ENCODE measurements at places on chromosomes 6 and 20. TPM values are rescaled to one million over a fixed set of nuclear protein-coding genes. Genes with fewer than 3 reads are reported as not detected.

The HSPA12B gene
- 33.7 TPM for total RNA-seq

The RSPH9 gene
- total RNA-seq, result 0.20 TPM

The SMPDL3A gene
- 19.6 TPM for total RNA-seq

The SLC32A1 gene
- not detected for total RNA-seq

DNA sequence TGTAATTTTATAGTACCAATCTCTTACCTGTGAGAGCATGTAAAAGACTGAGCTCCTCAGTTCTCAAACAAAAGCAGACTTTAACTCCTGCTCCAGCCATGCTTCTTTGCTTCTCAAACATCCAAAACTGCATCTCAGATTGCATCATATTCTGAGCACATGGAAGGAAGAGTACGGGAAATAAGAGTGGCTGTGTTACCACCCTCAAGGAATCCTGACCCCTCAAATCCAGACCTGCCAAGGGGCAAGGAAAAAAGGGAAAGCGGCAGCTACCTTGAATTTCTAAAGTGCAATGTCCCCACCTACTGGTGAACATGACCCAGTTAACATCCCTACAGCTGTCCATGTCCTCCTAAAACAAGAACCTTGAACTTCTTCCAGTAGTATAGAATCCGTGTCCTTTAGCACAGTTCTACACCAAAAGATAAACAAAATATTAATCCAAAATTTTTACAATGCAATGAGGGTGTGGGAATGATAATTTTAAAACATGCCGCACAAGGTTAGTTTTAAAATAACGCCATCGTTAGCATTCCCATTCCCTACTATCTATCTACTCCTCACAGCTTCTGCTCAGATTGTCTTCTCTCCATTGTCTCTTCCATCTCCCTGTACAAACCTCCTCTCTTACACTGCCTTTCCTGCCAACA is 34.1 kb upstream of the HLA-DQB1 start:
- no peak for DNase-seq
- no peak overlapping the region for H3K27ac ChIP-seq
- H3K4me1 ChIP-seq, result no peaks in the 10 kb centered on the region
- no peaks in the 10 kb centered on the region for H3K27me3 ChIP-seq
- no peaks in the 10 kb centered on the region for H3K36me3 ChIP-seq

DNA sequence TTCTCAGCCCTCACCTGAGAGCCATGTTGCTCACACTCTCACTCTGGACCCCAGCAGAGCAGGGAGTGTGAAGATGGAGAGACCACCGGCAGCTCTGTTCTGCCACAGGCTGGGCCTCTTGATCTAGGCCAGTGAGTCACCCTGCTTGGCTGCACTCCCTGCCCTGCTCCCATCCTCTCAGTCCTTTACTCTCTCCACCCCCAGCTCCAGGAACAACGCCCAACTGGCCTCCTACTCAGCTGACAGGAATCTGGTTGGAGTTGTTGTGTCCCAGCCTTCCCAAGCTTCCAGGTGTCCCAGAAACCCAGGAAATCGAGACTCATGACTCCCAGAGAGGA is at the start of gene PSORS1C1:
PSORS1C1 (plus strand) TSS at position 260 of the 338 bp plus-strand sequence. CDS start 14,833 bp downstream, outside the sequence.
- peak within 1 kb of the TSS; percentile 34 for H3K4me3 ChIP-seq
- H3K27me3 ChIP-seq, result no peaks in the 10 kb centered on the region
- peaks cover 19% of the 10 kb centered on the region for H3K4me1 ChIP-seq
- peak within 1 kb of the TSS; percentile 74 for H3K27ac ChIP-seq
- DNase-seq, result peak; percentile 88
- no peaks in the 10 kb centered on the region for H3K36me3 ChIP-seq

- no peaks in the 10 kb centered on the region for H3K4me1 ChIP-seq
- no peak for DNase-seq
- no peak overlapping the region for H3K27ac ChIP-seq
- no peak overlapping the region for H3K4me3 ChIP-seq
Measured at GRCh38 chr6:144549837-144550747, 265.0 kb downstream of the UTRN start.

GRCh38 chr6:36219081-36219480 is 22.5 kb downstream of the BRPF3 start:
- no peak for DNase-seq
- no peak overlapping the region for H3K27ac ChIP-seq
- peaks cover 99% of the 10 kb centered on the region for H3K36me3 ChIP-seq
- H3K4me3 ChIP-seq, result no peak overlapping the region
- H3K4me1 ChIP-seq, result no peaks in the 10 kb centered on the region

DNA sequence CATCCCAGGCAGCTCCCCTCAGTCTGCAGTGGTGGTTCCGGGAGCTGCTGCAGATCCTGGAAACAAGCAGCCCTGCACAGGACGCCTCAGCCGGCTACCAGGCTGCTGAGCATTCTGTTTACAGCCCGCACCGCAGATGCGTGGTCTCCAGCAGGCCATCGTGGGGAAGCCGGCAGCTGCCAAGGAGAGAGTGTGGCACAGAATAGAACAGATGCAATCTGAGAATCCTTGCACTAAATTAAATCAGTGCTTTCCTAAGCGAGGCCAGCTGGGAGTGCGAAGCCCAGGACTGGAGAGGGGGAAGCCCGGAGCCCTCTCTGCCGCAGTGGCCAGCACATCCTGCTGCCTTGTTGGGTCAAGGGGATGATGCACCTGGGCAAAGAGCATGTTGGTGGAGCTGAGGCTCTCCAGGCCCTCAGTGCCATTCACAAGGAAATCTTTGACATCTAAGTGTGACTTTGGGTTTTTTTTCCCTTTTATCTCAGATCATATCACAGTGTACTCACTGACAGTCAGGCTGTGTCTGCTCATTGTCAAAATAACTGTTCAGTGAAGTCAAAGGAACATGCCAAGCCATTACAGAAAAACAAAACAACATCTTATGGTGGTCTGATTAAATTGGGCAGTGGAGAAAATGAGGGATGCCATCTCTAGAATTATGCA is 118.1 kb downstream of the SYNDIG1 start:
- H3K4me1 ChIP-seq, result no peaks in the 10 kb centered on the region
- H3K4me3 ChIP-seq, result no peak overlapping the region
- no peak for DNase-seq
- H3K36me3 ChIP-seq, result no peaks in the 10 kb centered on the region

- H3K27ac ChIP-seq, result peak overlapping the region; percentile 58
- H3K4me1 ChIP-seq, result peaks cover 23% of the 10 kb centered on the region
- peak; percentile 77 for DNase-seq
- H3K27me3 ChIP-seq, result no peaks in the 10 kb centered on the region
- no peaks in the 10 kb centered on the region for H3K36me3 ChIP-seq
Measured at GRCh38 chr6:151325075-151326050, 66.0 kb downstream of the ZBTB2 start.

GRCh38 chr6:111031151-111031550 is 49.3 kb downstream of the RPF2 start:
- no peaks in the 10 kb centered on the region for H3K27me3 ChIP-seq
- H3K36me3 ChIP-seq, result peaks cover 9% of the 10 kb centered on the region
- no peak for DNase-seq
- H3K4me1 ChIP-seq, result no peaks in the 10 kb centered on the region

DNA sequence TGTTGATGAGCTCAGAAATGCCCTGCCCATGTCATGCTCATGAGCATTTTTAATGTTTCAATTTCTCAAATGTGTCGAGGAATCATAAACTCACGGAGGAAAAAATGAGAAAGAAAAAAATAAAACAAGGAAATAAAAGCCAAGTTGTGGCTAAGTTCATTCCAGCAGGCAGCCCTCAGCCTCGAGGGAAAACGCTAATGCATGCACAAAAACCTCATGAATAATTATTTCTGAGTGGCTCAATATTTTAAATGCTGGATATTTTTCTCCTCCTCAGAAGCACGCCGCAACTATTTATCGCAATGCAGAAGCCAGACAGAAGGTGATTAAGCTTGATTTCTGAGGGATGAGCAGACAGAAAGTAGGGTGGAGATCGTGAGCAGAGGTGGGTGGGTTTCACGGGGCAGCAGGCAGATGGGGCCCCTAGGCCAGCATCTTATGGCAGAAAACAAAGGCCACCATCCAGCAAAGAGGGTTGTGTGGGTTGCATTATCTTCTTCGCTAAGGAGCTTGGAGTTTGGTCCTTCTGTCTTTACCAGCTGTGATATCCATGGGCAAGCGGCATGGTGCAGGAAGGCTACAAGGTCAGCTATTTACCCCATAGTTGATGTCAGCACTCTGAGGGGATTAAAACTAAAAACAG is 151.5 kb upstream of the LRFN2 start:
- peaks cover 9% of the 10 kb centered on the region for H3K27me3 ChIP-seq
- H3K4me3 ChIP-seq, result no peak overlapping the region
- H3K4me1 ChIP-seq, result no peaks in the 10 kb centered on the region
- H3K27ac ChIP-seq, result no peak overlapping the region

DNA sequence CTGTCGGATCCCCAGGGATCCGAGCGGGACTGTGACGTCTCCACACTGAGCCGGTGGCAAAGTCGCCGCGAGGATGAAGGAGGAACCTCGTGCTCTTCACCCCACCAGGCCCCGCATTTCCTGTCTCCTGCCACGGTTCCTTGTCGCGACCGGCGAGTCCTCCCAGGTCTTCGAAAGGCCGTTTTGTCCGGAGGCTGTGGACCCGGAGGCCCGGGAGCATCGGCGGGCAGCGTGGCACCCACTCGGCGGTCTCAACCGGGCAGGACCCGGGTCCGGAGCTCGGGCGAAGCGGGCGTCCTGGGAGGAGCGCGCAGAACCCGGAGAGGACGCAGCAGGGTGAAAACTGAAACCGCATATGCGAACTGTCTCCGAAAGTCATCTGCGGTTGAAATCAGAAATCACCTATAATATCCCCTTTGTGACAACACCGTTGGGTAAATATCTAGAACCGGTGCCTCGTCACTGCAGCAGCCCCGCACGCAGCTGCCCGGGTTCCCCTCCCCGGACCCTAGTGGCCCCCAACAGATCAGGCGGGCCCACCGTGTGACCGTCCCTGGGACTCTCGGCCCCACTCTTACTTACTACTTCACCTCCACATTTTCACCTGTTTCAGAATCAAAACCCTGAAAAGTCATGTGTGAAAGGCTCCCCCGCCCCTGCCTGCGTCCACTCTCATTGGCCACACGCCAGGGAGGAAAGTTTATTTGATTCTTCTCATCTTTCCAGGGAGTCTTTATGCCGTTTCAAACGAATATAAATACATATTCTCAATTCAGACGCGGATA is 3.1 kb upstream of the ULBP2 start:
- DNase-seq, result no peak
- H3K4me3 ChIP-seq, result peak overlapping the region; percentile 53
- no peaks in the 10 kb centered on the region for H3K36me3 ChIP-seq
- peaks cover 23% of the 10 kb centered on the region for H3K4me1 ChIP-seq
- peaks cover 82% of the 10 kb centered on the region for H3K27me3 ChIP-seq

DNA sequence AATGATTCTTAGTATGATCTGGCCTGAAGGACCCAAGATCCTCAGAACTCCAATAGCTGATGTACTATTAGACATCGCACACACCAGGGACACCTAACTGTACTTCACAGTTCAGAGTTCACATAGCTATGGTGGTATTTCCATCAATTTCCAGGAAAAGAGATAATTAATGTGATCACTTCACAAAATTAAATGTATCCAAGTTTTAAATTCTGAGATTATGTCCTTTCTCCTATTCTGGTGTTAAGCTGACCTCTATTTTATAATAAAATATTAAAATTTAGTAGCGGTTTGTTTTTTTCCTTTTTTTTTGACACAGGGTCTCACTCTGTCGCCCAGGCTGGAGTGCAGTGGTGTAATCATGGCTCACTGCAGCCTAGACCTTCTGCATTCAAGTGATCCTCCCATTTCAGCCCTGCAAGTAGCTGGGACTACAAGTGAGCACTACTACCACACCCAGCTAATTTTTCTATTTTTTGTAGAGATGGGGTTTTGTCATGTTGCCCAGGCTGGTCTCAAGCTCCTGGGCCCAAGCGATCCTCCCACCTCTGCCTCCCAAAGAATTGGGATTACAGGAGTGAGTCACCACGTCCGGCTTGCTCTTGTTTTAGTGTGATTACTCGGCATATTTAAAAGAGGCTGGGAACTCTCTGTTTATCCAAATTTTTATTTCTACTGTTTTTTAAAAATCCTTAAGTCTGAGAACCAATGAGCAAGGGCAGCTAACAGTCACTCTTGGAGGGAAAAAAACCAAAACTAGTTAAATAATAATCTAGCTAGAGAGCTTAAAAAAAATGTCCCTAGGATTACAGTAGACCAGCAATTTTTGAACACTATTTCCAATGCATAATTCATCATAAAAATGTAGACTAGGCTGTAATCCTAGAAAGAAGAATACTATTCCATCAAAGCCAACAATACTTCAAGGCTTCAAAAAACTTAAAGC is 16.0 kb downstream of the KIF13A start:
- H3K4me3 ChIP-seq, result no peak overlapping the region
- H3K27me3 ChIP-seq, result no peaks in the 10 kb centered on the region
- peaks cover 20% of the 10 kb centered on the region for H3K4me1 ChIP-seq
- no peak overlapping the region for H3K27ac ChIP-seq
- DNase-seq, result no peak

GRCh38 chr6:22368794-22369193 is 72.0 kb upstream of the PRL start:
- DNase-seq, result no peak
- no peaks in the 10 kb centered on the region for H3K4me1 ChIP-seq
- H3K27me3 ChIP-seq, result no peaks in the 10 kb centered on the region
- H3K27ac ChIP-seq, result no peak overlapping the region
- no peaks in the 10 kb centered on the region for H3K36me3 ChIP-seq

- H3K4me1 ChIP-seq, result no peaks in the 10 kb centered on the region
- no peak overlapping the region for H3K27ac ChIP-seq
Measured at GRCh38 chr20:34978092-34978744, 22.6 kb downstream of the MYH7B start.

GRCh38 chr6:156851454-156851921 is 74.3 kb downstream of the ARID1B start:
- peaks cover 55% of the 10 kb centered on the region for H3K4me1 ChIP-seq
- H3K27me3 ChIP-seq, result no peaks in the 10 kb centered on the region
- no peak for DNase-seq
- H3K27ac ChIP-seq, result no peak overlapping the region

All from upper lobe of right lung (tissue), 1 donor.